Activated naive CD4-positive, alpha-beta T cell treated with anti-CD3 and anti-CD28 coated beads, Interleukin-2, amount 10 ng/mL, durations not matched to agents 7 days and 5 days (primary cell): ENCODE measurements at places on chromosomes 6 and 20.

GRCh38 chr6:159467473-159468041 is 225.5 kb downstream of the SOD2 start:
- DNase-seq, result no peak

DNA sequence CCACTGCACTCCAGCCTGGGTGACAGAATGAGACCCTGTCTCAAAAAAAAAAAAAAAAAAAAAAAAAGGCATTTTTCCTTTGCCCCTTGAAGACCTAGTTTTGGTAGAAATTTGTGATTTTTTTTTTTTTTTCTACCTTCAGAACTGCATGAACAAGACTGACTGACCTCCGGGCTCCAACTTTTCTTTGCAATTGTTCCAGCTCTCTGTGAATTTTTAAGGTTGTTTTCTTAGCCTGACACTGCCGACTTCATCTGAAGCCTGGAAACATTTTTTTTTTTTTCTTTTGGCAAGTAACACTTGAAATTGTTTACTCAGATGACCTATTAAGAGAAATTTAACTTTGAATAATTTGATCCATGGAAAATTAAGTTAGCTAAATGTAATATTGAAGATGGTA is 73.0 kb downstream of the SLC24A3 start:
- DNase-seq, result no peak

DNA sequence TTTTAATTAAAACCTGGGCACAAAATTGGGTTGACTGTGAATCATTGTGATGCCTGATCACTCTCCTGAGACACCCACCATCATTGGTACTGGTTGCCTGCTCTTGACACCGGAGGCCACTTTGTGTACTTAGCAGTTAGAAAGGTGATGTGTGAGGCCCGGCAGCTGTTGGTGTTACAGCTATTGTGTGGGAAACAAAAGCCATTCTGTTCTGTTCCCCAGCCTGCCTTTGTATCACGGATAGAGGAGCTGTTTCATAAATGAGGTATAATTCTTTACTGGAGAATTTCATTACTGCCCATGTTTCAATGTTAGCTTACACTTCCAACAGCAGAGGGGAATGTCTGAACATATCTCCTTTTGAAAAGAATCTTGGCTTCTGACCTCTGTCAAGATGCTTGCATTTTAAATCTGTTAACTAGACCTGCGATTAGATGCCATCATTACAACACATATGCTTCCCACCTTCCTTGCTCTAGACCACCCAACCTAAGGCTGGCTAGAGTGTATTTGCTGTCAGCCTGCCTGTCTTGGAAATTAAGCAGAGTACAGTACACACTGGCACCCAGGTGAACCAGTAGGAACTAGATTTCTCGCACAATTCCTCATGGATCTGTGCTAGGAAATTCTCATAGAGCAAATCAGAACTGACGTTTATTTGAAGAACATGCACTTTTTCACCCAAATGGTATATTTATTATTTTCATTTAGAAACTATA is 142.4 kb upstream of the INSM1 start:
- DNase-seq, result no peak

DNA sequence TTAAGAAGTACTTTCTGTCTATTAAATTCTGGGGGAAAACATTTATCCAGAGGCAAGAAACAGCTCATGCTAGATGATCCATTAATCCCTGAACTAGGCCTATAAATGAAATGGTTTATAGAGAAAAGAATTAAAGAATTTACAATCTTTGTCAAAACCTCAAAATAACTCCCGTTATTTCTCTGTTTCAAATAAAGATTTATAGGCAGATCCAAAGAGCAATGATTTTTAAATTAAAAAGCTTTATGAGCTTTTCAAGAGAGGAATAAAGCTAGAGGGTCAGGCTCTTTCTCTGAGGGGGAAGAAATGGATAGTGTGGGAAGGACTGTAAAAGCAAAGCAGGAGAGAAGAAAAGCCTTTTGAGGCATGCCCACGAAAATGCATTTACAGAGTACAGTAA is 82.5 kb upstream of the OGFRL1 start:
- no peak for DNase-seq

DNA sequence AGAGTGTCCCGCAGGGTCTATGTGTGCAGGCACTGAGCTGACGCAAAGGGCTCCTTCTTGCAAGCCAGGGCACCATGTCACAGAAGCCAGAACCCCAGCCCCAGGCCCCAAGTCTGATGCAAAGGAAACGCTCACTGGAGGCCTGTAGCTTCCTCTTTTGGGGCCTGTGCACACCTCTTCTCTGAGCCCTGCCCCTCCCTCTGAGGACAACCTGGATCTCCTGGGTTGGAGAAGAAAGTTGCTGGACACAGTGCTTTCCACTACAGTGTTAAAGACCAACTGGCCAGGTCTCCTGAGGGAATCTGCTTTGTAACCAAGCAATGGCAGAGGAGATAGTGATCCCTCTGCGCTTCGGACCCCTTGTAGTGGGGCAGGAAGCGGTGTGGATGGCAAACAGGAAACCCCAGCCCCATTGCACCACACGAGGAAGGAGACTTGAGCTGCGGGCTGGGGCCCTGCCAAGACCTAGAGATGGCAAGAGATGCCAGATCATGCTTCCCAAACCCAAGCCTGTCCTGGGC is 90.0 kb downstream of the PRND start:
- peak; percentile 82 for DNase-seq

GRCh38 chr20:33677991-33678702 is 3.9 kb upstream of the NECAB3 start:
- DNase-seq, result no peak
